ENCODE measurements at places on chromosomes 13 and 19. TPM values are rescaled to one million over a fixed set of nuclear protein-coding genes. Genes with fewer than 3 reads are reported as not detected.

TRPM4 gene
- total RNA-seq, result 28.0 TPM

GRCh38 chr19:54674021-54674617 is 11.3 kb downstream of the LILRB4 start:
- no peaks in the 10 kb centered on the region for H3K36me3 ChIP-seq
- H3K4me3 ChIP-seq, result no peak overlapping the region

DNA sequence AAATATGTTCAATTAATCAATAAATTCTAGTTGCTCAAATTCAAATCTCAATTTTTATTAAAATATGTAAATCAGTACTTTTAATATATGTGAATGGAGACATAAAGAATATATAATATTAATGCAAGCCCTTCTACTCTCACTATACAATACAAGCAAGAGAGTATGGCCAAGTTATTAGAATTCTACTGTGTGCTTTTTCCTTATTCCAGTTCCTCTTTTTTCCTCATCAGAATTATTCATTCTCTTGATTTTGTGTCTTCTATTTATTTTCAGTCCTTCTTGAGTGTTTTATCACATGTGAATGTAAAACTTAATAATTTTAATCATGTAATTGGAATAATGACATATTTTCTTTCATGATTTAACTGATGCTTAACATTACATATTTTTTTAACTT is 276.8 kb downstream of the PCDH20 start:
- no peak overlapping the region for H3K4me3 ChIP-seq
- no peak overlapping the region for H3K27ac ChIP-seq
- no peak for DNase-seq
- no peaks in the 10 kb centered on the region for H3K36me3 ChIP-seq
- H3K4me1 ChIP-seq, result peaks cover 5% of the 10 kb centered on the region
- H3K27me3 ChIP-seq, result no peaks in the 10 kb centered on the region

- no peak overlapping the region for H3K4me3 ChIP-seq
- no peak overlapping the region for H3K27ac ChIP-seq
- peaks cover 42% of the 10 kb centered on the region for H3K36me3 ChIP-seq
- no peaks in the 10 kb centered on the region for H3K27me3 ChIP-seq
- no peak for DNase-seq
- H3K4me1 ChIP-seq, result peaks cover 15% of the 10 kb centered on the region
Measured at GRCh38 chr19:49880162-49880869, 2.8 kb downstream of the TBC1D17 start.

OSCAR gene
- 2.3 TPM for total RNA-seq

DNA sequence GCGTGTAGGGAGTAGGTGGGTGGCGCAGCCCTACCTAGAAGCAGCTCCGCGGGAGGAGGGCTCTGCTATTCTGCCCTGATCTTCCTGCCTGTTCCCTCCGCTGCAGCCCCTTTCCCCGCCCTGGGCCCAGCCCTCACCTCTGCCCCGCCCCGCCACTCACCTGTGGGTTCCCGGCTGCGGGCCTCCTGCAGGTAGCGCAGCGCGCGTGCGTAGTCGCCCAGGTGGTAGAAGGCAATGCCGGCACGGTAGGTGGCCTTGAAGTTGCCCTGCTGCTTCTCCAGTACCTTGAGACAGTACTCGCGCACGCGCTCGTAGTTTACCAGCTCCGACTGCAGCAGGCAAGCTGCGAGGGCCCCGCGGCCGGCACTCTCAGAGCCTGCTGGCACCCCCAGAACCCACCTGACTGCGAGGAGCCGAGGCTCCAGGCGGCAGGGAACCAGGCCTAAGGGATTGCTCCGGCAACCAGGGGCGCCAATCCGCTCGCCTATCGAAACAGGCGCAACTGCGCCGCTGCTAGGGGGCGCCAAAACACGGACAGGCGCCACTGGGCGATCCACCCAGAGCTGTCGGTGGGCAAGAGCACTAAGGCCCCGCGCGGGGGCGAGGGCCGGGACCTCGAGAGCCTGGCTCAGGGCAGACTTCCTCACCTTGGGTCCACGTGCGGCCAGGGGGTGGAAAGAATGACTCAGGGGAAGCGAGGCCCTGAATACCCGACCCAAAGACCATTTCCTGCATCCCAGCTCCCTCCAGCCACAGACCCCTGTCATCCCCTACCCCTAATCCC is 965 bp downstream of the TTC9B start:
- no peaks in the 10 kb centered on the region for H3K36me3 ChIP-seq
- DNase-seq, result peak; percentile 92
- peaks cover 9% of the 10 kb centered on the region for H3K27me3 ChIP-seq
- H3K27ac ChIP-seq, result no peak overlapping the region

- no peak overlapping the region for H3K27ac ChIP-seq
- no peaks in the 10 kb centered on the region for H3K36me3 ChIP-seq
- H3K27me3 ChIP-seq, result no peaks in the 10 kb centered on the region
- H3K4me1 ChIP-seq, result peaks cover 15% of the 10 kb centered on the region
- no peak for DNase-seq
- H3K4me3 ChIP-seq, result no peak overlapping the region
Measured at GRCh38 chr19:46225558-46226004, 4.0 kb upstream of the IGFL1 start.

CAPN12 gene
- total RNA-seq, result 9.9 TPM

DNA sequence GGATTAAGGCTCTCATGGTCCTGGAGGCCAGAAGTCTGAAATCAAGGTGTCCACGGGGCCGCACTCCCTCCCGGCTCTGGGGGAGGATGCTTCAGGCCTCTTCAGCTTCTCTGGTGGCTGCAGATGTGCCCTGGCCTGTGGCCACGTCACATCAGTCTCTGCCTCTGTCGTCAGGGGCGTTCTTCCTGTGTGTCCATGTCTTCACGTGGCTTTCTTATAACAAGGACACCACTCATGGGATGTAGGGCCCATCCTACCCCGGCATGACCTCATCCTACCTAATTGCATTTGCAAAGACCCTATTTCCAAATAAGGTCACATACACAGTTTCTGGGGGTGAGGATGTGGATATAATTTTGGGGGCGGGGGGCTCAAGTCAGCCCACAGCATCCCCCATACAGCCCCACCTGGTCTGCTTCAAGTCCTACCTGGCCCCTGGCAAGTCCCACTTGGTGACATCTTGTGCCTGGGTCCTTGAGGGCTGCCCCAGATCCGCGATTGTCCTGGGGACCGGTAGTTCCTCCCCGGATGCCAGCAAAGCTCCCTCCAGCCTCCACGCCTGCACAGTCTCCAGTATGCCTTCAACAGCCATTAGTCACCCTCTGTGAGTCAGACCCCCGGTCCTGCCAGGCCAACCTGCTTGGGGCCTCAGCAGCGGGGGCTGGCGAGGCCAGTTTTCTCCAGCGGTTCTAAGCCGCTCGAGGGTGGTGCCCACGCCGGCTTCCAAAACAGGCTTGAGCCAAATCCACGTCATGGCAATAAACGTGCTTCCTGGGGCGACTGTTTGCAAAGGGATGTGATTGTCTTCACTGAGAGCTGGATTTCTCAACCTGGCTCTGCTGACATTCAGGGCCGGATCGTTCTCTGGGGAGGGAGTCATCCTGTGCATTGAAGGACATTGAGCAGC is 32.2 kb downstream of the MYO9B start:
- no peaks in the 10 kb centered on the region for H3K36me3 ChIP-seq
- H3K4me1 ChIP-seq, result peaks cover 12% of the 10 kb centered on the region
- no peaks in the 10 kb centered on the region for H3K27me3 ChIP-seq
- peak overlapping the region; percentile 55 for H3K27ac ChIP-seq
- peak; percentile 55 for DNase-seq

RNF17 gene
- not detected for total RNA-seq

CD22 gene
- 0.52 TPM for total RNA-seq

DNA sequence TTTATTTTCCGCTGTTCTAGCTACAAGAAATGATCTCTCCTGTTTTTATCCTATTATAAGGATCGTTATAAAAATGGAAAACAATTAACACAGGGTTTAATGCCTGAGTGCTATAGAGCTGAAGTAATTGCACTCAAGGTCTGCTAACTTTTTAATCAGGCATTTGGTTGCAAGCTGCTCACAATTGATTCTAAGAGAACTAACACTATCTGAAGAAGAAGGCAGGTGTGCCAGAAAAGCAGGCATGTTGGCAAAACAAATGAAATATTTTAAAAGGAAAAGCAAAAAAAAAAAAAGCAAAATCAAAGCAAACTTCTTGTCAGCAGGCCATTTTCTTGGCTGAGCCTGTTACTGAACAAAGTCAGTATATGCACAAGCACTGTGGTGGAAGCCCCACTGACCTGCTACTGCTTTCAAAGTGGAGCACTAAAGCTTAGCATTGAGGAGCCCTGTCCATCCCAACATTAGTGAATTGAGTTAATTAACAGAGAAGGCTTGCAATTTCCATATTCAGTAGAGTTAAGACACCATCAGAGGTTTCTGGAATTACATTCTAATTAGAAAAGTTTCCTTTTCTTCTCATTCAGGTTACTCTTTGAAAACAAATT is 574.2 kb downstream of the PCDH9 start:
- no peak overlapping the region for H3K4me3 ChIP-seq
- H3K27me3 ChIP-seq, result no peaks in the 10 kb centered on the region
- DNase-seq, result no peak
- no peaks in the 10 kb centered on the region for H3K36me3 ChIP-seq
- H3K27ac ChIP-seq, result no peak overlapping the region

FXYD7 gene
- 1.3 TPM for total RNA-seq

DNA sequence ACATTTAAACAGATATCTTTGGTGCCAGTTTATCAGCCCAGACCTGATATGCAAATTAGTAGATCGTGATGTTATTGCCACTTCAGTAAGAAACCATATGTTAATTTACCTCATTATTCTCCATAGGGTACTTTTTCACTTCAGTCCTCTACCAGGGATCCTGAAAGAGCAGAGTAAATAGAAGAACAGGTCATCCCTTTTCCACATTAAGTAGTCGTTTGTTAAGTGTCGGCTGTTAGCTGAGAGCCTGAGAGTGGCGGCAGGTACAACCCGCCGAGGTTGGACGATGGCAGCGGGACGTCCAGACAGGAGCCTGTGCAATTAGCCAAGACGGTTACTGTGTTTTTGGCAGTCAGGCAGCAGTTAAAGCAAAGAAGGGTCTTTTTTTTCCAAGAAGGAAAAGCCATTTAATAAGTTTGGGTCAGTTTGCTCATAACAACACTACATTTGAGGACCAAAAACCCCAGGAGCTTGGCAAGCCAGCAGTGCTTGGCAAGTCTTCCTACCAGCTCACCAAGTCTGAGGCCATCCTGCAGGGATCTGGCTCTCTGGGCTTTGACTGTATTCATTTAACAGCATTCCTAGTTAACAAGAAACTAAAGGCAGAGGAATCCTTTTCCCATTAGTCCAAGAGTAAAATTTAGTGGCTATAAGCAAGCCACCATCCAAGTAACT is 231.8 kb downstream of the SHISA2 start:
- H3K4me1 ChIP-seq, result no peaks in the 10 kb centered on the region
- no peak overlapping the region for H3K27ac ChIP-seq
- no peaks in the 10 kb centered on the region for H3K36me3 ChIP-seq
- DNase-seq, result peak; percentile 28
- H3K4me3 ChIP-seq, result no peak overlapping the region

GRCh38 chr19:44582581-44583265 is 30.6 kb upstream of the IGSF23 start:
- H3K27ac ChIP-seq, result no peak overlapping the region
- H3K36me3 ChIP-seq, result no peaks in the 10 kb centered on the region
- H3K4me3 ChIP-seq, result no peak overlapping the region
- peak; percentile 24 for DNase-seq
- no peaks in the 10 kb centered on the region for H3K27me3 ChIP-seq

- H3K27me3 ChIP-seq, result no peaks in the 10 kb centered on the region
- H3K4me3 ChIP-seq, result peak overlapping the region; percentile 32
- peaks cover 27% of the 10 kb centered on the region for H3K4me1 ChIP-seq
- DNase-seq, result peak; percentile 97
- H3K36me3 ChIP-seq, result no peaks in the 10 kb centered on the region
- H3K27ac ChIP-seq, result peak overlapping the region; percentile 90
Measured at GRCh38 chr19:45443462-45444317, 20.0 kb upstream of the ERCC1 start.

GRCh38 chr19:49592486-49593232 is 1.7 kb downstream of the PRR12 start:
- H3K27ac ChIP-seq, result peak overlapping the region; percentile 86
- no peaks in the 10 kb centered on the region for H3K27me3 ChIP-seq
- peaks cover 24% of the 10 kb centered on the region for H3K4me1 ChIP-seq
- H3K4me3 ChIP-seq, result peak overlapping the region; percentile 71

DNA sequence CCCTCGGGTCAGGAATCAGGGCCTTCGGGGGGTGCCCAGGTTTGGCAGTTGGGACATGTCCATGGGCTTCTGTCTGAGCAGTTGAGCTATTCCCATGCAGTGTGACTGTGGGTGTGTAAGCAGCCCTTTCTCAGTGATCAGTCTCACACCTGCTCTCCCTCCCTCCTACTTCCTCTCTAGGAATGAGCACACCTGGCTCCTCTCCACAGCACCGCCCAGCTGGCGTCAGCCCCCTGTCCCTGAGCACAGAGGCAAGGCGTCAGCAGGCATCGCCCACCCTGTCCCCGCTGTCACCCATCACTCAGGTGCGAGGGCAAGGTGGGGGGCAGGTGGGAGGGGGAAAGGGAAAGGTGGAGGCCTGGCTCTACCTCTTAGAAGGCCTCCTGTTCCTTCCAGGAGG is 25.9 kb downstream of the COMP start:
- H3K4me1 ChIP-seq, result peaks cover 34% of the 10 kb centered on the region
- no peaks in the 10 kb centered on the region for H3K36me3 ChIP-seq
- no peaks in the 10 kb centered on the region for H3K27me3 ChIP-seq
- no peak overlapping the region for H3K4me3 ChIP-seq
- no peak for DNase-seq

GRCh38 chr13:30128095-30128494 is 179.3 kb downstream of the KATNAL1 start:
- no peaks in the 10 kb centered on the region for H3K27me3 ChIP-seq
- no peaks in the 10 kb centered on the region for H3K36me3 ChIP-seq
- H3K27ac ChIP-seq, result no peak overlapping the region
- no peak for DNase-seq
- peaks cover 6% of the 10 kb centered on the region for H3K4me1 ChIP-seq
- no peak overlapping the region for H3K4me3 ChIP-seq

DNA sequence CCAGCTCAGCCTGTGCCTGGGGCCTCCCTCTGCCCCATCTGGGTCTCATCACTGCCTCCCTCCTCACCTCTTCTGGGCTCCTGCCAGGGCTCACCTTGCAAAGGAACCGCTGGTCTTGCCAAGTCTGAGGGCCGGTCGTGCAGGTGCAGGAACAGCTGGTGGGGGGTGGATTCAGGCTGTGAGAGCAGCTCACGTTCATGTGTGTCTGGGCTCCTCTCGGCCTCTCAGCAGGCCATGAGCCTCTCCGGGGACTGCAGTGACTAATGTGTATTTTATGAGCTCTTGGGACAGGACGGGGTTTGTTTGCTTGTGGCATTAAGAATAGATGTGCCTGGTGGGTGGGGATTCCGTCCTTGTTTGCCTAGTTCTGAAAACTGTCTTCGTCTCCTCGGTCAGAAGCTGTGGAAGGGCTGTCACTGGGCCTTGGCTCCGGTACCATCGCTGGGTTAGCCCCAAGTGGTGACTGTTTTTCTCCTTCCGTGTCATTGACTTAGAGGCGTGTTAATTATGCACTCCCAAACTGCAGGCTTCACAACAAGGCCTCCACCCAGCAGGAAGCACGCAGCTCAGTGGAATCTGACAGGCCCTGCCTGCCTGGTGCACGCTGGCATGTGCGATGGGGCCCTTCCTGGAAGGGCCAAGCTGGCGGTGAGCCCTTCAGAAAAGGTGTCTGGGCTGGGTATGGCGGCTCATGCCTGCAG is 77.6 kb downstream of the KDM4B start:
- H3K36me3 ChIP-seq, result peaks cover 4% of the 10 kb centered on the region
- no peak overlapping the region for H3K4me3 ChIP-seq
- H3K4me1 ChIP-seq, result peaks cover 37% of the 10 kb centered on the region
- H3K27me3 ChIP-seq, result no peaks in the 10 kb centered on the region
- H3K27ac ChIP-seq, result peak overlapping the region; percentile 57

Measured in body of pancreas (tissue), 4 donors.